ENCODE measurements at places on chromosomes 6 and 20.
A peak's percentile ranks its signal among the peaks of the same experiment; 100 is the strongest.

DNA sequence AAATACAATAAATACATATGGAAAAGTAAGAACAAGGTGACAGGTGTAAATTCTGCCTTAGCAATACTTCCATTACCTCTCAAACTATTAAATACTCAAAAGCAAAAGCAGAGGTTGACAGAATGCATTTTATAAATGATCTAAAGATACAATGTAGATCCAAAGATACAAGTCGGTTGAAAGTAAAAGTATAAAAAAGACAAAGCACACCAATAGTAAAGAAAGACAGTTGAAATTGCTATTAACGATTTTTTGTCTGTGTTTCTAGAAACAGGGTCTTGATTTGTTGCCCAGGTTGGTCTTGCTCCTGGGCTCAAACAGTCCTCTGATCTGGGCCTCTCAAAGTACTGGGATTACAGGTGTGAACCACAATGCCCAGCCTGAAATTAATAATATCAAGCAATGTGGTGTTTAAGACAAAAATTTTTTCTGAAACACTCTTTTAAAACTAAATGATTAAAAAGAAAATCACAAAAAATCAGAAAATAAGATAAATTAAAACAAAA, 23.9 kb downstream of the ULBP1 start:
- no peak for DNase-seq

DNA sequence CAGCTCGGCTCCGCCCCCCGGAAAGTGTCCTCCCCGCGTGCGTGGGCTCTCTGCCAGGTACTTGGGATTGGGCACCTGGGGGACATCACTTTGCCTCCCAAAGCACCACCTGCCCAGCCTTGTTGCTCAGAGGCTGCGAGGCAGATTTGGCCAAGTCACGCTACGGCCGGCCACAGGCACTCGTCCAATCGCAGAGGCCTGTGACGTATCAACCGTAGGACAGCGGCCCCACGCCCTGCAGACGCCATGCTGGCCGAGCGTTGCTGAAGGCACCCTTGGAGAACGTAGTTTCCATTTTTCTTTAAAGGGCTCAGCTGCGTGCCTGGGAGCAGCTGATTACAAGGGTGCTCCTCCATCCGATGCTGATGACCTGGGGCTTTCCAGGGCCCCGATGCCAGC, 3.1 kb downstream of the NTSR1 start:
- DNase-seq = no peak

GRCh38 chr6:35016502-35017321, 124.4 kb downstream of the TCP11 start:
- no peak for DNase-seq

DNA sequence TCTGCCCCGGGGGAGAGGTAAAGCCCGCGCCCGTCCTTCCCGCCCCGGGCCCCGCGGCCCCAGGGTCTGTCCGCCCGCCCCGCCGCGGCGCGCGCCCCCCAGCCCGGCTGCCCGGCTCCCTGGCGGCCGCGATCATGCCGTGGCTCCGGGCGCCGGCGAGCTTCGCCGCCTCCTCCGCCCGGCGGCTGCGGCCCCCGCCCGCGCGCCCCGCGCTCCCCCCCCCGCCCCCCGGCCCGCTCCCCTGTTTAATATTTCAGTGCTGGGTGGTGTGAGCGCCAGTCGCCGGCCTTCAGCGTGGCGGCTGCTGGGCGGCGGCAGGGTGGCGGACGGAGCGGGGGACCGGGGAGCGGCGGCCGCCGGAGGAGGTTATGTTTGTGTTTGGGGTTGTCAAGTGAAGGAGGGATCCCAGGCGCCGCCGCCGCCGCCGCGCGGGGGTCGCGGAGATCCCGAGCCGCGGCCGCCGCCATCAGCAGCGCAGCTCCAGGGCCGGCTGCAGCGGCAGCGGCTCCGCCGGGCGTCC, at the start of gene HIVEP1:
Gene HIVEP1, plus strand, starts transcription at position 275 of the 520 bp plus-strand sequence. CDS start 3,317 bp downstream, outside the sequence.
- no peak for DNase-seq

DNA sequence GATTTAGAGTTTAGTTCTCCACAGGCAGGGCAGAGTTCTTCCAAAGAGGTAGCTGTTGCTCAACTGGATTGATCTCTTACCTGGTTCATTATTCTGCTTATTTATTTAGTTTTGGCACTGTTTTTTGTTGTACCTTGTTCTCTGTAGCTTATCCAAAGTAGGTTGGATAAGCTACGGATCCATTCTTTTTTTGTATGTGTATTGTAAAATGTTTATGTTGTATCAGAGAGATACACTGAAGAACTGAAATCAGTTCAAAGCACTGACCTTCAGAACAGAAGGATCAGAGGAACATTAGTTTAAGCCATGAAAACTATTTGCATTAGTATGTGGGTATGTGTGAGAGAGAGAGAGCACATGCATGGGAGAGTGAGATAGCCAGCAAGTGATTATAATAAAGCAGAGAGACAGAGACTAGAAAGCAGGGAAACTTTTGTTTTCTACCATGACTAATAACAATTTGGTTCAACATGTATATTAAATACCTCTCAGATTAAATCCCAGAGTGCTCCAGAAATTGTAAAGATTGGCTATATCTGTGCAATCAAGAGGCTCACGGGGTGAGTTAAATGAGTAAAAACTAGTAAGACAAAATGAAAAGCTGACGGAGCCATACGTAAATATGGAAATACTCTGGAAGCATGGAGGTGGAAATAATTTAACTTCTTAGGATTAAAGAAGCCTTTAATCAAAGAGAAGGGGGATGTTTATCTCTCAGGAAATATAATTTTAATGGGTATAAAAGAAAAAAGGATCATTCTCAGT, 40.2 kb downstream of the ITCH start:
- no peak for DNase-seq

GRCh38 chr20:41136680-41137613, at the start of gene PLCG1:
Gene PLCG1, plus strand, starts transcription at chr20:41137543. Its CDS starts 99 bp downstream, at chr20:41137642.
- DNase-seq = peak; percentile 90
